Lung microvascular endothelial cell (primary cell): ENCODE measurements at places on chromosomes 1 and 21.
A peak's percentile ranks its signal among the peaks of the same experiment; 100 is the strongest.

DNA sequence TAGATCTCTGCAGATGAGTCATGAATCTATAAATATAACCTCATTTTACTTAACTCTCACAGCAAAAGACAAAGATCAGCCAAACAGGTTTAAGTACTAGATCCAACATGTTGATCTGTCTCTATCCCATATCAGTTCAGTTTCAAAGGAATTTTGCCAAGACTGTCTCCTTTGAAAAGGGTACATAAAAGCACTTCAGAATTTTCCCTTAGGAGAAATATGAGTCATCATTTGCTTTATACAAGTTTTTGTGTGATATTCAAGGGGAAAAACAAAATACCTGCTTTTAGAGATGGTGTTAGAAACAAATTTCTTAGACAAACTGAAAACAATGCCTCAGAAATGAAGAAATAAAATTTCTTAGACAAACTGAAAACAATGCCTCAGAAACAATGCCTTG, 73.5 kb upstream of the LRRC7 start:
- no peak for DNase-seq

DNA sequence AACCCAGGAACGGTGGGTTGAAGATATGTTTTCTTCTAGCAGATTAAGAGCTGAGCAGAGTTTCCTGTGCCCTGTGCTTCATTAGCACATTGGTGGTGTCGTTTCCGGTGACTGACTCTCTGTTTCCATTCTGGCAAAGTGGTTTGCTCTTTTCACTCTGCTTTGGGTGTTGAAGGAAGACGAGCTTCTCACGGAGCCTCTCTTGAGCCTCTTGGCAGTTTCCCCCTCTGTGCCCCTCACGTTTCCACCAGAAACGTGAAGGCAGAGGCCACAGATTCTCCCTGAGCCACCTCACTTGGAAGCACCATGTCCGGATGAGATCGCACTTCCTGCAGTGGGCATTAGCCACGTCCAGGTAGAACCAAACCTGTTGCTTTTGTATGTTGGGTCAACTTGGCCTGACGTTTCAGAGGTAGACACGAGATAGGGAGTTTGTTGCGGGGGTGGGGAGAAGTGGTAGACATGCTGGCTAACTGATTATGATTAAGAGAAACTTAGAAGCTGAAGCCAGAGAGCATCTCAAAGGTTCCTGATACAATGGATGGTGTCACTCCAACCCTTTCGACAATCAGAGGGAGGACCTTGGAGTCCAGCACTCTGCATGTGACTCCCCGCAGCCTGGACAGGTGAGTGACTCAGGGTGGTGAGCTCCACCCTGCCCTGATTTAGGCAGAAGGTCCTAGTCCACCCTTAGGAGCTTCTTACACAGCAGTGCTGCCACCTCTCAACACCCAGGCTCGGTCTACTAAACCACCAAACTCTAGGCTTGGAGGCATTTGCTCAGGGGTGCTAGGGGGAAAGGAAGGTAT, at the start of gene LAX1:
Gene LAX1, plus strand, starts transcription at position 155 of the 809 bp plus-strand sequence. Its CDS starts 383 bp downstream, at position 538.
- peak; percentile 16 for DNase-seq

- DNase-seq = no peak
Observed at GRCh38 chr1:3630914-3631313, 6.1 kb downstream of the TPRG1L start.

DNA sequence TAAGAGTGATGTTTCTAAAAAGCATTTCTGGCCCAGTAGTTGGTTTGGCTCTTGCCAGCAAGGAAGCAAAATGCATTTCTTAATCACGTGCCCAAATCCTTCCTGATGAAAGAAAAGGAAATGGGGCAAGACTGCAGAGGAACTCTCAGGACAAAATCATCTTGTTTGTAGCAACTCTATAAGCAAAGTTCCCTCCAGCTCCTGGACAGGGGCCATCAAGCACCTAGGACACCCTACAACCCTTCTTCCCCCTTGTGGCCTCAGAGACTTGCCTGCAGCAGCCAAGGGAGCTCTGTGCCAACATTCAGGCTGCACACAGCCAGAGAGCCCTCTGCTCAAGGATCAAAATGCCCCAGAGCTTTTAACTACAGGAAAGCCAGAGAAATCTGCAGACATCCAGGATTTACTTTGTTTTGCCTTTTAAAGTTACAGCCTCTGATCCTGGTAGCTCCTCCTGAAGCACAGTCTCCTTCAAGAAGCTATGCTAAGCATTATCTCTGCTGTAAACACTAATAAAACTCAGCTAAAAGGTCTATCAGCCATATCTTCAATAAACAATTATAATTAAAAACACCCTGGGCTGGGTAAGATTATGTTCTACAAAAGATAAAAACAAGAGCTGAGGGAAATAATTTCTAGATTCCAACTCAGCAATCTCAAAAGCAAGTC, 105.0 kb downstream of the KIAA0319L start:
- DNase-seq = no peak

DNA sequence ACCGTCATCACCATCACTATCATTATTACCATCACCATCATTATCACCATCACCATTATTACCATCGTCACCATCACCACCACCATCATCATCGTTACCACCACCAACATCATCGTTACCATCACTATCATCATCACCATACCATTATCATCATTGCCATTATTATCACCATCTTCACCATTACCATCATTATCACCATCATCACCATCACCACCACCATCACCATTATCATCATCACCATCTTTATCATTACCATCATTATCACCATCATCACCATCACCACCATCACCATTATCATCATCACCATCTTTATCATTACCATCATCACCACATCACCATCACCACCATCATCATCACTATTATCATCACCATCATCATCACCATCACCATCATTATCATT, 112.9 kb downstream of the AJAP1 start:
- no peak for DNase-seq

- DNase-seq = no peak
Observed at GRCh38 chr1:234538062-234538731, 59.2 kb upstream of the TARBP1 start.

DNA sequence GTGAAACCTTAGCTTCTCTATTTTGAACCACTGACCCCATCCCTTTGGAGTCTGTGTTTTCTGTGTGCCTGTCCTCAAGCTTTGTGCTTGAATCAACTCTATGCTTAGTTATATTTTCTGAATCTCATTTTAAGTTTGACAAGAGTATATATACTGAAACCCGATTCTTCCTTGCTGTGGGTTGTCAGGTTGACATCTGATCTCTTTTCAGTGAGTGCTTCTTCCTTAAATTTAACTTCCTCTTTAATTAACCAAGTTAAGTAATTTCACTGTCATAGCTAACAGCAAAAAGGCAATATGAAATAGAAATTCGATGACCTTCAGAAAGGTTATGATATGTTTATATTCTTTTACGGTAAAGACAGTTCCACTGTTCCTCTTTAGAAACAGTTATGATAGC, 69.4 kb downstream of the C1orf21 start:
- no peak for DNase-seq

- peak; percentile 87 for DNase-seq
Observed at GRCh38 chr1:42177541-42177981, 13.0 kb upstream of the GUCA2A start.

- no peak for DNase-seq
Observed at GRCh38 chr21:37659874-37660273, 256.4 kb downstream of the KCNJ6 start.

GRCh38 chr1:4045397-4046010, 145.4 kb upstream of the C1orf174 start:
- no peak for DNase-seq

- no peak for DNase-seq
Observed at GRCh38 chr1:156226116-156226538, 13.3 kb downstream of the PMF1 start.

GRCh38 chr1:98331243-98331642, 330.3 kb upstream of the SNX7 start:
- DNase-seq = peak; percentile 35

DNA sequence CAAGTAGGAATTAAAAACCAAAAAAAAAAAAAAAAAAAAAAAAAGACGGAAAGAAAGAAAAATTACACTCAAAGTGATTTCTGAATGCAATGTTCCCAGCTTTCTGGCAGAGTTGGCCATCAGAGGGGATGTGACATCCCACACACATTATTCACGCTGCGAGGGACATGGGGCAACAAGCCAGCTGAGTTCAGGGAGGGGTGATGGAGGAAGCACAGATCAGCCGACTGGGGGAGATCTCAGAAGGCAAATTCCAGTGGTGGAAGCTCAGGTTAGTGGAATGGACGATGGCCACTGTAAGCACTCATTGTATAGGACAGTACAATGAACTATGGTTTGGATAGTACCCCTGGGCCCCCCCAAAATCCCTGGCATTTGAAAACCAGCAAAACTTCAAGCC, 311.9 kb downstream of the PCP4 start:
- DNase-seq = no peak

GRCh38 chr1:53125122-53125521, 17.3 kb downstream of the SLC1A7 start:
- no peak for DNase-seq

DNA sequence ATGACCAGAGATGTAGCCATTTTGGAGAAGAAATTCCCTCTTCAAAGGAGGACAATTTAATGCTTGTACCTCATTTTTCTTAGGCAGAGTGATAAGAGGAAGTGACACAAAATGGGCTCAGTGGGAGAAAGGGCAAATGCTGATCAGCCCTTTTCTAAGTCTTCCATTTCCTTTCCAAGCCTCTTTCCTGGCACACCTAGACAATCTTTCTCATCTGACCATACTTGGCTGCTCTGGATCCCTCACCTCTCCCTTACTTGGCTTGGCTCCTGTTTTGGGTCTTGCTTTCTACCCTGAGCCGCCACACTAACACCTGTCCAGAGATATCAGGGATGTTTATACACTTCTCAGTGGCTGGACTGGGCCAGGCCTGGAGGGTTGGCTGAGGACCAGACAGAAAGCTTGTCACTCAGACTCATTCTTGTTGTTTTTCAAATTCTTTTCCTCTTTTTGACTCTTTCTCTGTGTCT, 13.1 kb downstream of the TXNIP start:
- DNase-seq = peak; percentile 53

- DNase-seq = no peak
Observed at GRCh38 chr21:20551939-20552338, 446.3 kb upstream of the NCAM2 start.

DNA sequence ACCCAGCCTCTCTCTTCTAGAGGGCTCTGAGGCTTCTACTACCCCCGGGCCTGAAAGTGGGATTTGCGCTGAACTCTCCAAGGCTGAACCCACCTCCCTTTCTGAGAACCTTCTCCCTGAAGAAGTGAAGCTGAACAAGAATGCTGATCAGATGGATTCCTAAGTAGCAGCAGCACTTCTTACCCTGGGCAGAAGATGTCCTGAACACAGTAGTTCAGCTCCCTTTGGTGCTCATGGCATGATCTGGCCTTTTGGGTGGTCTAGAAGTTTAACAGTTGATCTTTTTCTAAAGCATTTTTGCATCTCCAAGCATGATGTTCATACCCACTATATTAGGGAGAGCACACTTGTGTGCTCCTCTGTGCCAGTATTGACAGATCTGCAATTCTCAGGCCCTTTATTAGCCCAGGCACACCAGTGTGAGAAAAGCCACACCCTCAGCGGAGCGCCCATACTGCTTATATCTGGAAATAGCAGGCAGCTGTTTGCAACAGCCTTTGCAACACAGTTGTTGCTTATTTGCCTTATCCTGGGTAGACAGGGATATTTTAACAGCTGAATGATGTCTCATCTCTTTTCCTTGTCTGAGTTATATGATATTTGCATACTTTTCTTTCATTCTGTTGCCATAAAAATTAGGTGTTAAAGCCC, 34.2 kb downstream of the CNN3 start:
- DNase-seq = no peak

DNA sequence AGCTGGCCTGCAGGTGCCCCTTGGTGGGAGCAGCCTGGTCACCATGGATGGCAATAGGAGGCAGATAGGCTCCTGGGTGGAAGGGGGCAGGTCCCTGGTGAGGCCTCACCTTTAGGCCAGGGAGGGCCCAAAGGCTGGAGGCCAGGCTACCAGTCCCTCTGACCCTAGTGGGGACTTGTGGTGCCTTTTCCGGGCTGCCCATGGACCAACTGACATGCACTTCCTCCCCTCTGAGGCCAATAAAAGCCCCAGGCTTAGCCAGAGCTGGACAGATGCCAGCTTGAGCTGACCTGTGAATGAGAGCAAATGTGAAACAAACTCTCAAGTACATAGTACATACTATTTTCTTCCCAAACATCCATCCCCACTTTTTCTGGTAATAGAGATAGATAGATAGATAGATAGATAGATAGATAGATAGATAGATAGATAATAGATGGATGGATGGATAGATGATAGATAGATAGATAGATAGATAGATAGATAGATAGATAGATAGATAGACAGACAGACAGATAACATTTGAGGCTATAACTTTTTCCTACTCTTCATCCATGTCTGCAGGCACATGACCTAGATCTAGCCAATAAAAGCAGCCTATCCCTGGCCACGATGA, 9.2 kb upstream of the CTTNBP2NL start:
- DNase-seq = peak; percentile 12
